Stimulated activated CD4-positive, alpha-beta T cell treated with anti-CD3 and anti-CD28 coated beads, Interleukin-12 subunit alpha, Interleukin-12 subunit beta, amount 100 ng/mL, for 48 hours (primary cell): ENCODE measurements at places on chromosomes 5 and 9.

GRCh38 chr9:71741926-71742648, 26.2 kb downstream of the CEMIP2 start:
- no peak for DNase-seq

DNA sequence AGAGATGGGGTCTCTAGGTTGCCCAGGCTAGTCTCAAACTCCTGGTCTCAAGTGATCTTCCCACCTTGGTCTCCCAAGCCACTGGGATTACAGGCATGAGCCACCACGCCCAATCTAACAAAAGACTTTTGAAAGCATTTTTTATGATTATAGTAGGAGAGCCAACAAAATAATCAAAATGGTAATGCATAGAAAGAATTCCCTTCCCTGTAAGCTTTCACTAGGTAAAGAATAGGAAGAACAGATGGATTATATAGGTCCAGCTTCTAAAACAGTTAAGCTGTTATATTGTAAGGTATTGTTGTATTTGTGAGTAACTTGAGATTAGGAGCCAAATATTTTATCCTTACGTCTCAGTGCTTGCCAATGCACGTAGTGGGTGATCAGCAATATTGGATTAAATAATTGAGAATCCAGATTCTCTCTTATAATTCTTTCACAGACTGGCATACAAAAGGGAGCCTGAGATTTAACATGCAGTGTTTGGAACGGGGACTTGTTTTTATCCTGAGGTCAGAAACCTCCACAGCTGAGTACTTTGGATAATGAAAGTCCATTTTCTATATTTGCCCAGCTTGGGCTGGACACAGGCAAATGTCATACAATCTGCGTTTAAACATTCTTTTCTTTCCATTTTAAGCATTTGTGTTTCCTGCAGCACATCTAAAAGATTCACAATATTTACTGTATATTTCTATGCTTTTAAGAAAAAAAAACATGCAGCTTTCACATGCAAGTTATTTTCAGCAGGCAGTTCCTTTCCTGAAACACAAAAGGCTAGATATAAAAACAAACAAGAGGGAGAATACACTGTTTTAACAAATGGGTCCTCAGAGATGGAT, 238.4 kb downstream of the ARRDC3 start:
- DNase-seq = no peak

- no peak for DNase-seq
These were observed 76.8 kb downstream of the AMBP start for GRCh38 chr9:114001410-114001685.

DNA sequence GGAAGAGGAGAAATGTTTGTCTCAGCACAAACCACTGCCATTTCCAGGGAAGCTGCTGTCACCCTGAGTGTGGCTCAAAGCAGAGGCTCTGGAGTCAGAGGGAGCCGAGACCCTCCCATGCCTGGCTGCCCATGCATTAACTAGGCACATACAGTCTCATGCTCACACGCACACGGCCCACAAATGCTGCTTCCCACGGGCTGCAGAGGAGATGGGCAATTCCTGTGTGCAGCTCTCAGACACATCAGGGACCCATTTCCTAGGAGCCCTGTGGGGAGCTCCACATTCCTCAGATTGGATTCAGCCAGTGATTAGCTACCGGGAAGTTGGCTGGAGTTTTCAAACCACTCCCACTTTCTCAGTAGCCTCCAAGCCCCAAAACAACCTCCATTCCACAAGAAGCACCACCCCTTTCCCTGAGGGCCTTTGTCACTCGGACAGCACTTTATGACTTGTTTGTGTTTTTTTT, 9.1 kb upstream of the PTGES start:
- no peak for DNase-seq

- DNase-seq = no peak
These were observed 18.1 kb downstream of the CNTFR start for GRCh38 chr9:34571481-34571810.

- DNase-seq = no peak
These were observed 8.3 kb upstream of the SCGB3A1 start for GRCh38 chr5:180599590-180599914.

DNA sequence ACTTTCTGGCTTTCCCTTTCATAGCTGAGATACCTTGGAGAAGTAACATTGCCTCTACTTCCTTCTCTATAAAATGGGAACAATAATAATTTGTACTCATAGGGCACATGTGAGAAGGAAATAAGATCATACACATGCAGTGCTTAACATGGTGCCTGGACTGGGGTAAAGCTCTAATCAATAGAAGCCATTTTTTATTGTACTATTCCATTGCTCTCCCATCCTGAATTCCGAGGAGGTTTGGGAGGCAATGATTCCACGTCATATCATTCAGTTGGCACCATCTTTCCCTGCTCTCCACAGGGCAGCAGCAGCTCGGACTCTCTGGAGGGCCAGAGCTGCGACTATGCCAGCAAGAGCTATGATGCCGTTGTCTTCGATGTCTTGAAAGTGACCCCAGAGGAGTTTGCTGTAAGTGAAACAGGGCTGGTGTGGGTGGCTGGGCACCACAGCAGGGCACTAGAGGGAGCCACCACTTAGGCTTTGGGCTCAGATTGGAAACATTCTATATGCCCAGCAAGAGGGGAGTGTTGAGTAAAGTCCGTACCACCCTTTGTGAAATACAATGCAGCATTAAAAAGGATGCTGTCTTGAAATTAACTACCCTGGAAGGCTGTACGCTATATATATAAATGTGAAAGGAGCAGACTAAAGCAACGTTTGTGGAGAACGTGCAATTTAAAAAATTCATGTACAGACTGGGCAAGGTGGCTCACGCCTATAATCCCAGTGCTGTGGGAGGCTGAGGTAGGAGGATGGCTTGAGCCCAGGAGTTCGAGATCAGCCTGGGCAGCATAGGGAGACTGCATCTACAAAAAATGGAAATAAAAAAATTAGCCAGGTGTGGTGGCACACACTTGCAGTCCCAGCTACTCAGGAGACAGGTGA, 51.2 kb downstream of the RALGPS1 start:
- DNase-seq = no peak

DNA sequence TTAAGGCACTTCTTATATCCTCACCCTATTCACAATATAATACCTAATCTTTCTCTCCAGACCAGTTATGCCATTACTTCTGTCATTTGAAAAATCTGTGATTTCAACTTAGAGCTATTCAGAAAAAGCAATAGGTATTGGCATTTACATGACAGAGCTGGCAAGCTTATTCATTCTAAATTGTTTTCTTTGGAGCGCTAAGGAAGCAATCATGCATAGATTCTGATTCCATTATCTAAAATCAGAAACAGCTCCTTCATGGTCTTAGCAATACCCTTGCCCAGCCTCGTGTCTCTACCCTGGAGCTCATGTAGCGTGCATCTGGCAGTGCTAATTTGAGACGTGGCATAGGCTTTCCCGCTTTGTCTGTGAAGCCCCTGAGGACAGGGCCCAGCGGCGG, 4.5 kb downstream of the SLC1A1 start:
- DNase-seq = no peak

- no peak for DNase-seq
These were observed 35.4 kb upstream of the GDNF start for GRCh38 chr5:37875051-37875787.

GRCh38 chr9:100056561-100056960, 42.2 kb downstream of the ERP44 start:
- DNase-seq = no peak

DNA sequence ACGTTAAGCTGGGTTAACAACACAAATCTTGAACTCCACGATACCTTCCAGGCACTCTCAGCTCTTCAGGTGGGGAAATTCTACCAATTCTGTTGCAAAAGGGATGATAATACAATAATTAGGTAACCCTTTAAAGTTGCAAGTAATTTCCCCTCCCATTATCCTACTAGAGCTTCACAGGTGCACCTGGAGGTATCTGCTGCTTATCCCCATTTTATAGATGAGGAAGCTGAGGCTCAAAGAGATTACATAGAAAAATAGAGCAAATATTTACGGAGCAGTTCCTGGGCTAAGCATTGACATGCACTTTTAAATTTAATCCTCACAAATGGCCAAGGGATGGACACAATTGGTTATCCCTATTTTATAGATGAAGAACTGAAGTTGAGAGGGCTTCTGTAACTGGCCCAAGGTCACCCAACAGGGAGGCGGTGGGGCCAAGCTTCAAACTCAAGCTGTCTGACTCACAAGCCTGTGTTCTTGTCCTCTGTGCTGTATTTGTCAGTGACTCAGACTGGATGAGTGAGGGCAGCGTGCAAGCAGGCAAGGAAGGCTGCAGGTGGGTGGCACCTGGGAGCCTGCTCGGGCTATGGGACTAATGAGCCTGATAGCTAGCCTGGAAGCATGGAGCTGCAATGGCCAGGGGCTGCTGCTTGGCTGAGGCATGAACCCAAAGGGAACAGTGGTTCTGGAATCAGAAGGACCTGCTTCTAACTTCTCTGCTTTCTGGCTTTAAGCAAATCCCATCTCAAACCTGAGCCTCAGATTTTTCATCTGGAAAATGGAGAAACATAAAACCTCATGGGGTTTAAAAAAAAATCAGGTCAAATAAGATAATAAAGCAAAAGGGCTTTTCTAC, 105.5 kb downstream of the PDE6A start:
- DNase-seq = no peak

GRCh38 chr5:180519098-180519497, 24.9 kb downstream of the CNOT6 start:
- no peak for DNase-seq

DNA sequence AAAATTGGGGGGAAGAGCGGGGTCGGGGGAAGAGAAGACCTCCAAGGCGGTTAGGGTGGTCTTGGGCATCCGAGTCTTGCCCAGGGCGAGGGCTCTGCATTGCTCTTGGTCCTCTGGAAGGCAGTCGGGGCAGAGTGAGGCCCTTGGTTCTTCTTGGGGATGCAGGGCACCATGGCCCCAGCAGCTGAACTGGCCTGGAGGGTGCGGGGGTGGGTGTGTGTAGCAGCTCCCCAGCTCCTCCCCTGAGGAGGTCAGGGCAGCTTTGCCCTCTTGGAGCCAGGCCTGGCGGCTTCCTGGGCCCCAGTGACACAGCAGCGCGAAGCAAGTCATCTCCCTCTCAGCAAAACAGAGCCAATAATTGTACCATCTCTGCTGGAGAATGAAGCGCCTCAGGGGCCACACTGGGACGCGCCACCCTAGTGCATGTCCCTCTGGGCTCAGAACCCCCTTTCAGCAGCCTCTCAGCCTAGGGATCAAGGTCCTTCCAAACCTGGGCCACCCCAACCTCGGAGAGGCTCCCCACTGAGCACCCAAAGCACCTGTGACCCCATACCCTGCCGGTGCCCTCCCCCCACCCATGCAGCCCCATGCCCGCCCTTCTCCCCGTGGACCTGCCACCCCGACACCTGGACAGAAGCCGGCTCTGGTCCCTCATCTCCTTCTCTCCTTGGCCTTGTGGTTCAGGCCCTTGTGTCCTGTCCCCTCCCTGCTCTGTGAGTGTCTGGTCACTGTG, 10.4 kb upstream of the RXRA start:
- no peak for DNase-seq

DNA sequence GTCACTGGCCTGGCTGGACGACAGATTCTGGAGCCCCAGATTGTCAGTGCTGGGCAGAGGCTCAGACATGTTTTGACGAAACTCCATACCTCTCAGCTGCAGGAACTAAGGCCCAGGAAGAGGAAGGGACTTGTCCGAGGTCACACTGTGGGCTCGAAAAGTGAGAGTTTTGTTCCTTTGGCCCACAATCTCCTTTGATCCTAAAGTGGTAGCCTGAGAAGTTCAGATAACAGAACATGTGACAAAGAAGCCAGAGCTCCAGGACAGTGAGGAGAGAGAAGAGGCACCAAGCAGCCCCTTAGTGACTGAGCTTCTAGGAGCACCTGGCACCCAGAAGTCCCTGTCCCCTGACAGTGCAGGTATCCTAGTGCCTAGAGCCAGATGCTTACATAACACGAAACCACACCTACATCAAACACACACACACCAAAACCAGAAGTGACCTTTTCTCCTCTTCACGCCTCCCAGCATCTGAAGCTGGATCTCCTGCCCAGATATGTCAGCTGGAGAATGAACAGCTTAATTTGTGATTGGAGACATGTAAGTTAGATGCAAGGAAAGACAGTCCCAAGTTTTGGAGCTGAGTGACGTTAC, 88.9 kb downstream of the ADRB2 start:
- no peak for DNase-seq

DNA sequence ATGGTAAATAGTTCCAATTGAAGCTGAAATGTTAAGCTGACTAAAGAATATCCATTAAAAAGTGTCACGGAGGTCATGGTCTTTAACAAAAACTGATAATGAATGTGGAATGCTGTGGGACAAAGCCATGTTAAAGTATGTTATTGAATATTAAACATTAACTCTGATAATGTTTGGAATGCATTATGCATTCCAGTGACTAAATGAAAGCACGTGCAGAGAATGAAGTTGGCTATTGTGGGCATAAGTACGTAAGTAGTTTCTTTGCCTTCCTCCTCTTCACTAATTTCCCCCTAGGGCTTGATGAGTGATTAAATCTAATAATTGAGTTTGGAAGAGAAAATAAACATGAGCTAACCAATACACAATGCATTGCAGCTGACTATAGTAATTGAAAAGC, 640.4 kb upstream of the CDH10 start:
- DNase-seq = no peak

GRCh38 chr9:99445371-99445891, 223.3 kb downstream of the SEC61B start:
- no peak for DNase-seq

GRCh38 chr9:123528501-123528900, 172.5 kb downstream of the CRB2 start:
- no peak for DNase-seq
